Mesendoderm (in vitro differentiated cells): ENCODE measurements at places on chromosomes 6 and 20.

GRCh38 chr6:3531481-3531880 lies 74.6 kb upstream of the SLC22A23 start:
- DNase-seq = no peak

- peak; percentile 19 for DNase-seq
Observed at GRCh38 chr6:111190637-111191036, 103.3 kb downstream of the SLC16A10 start.

GRCh38 chr6:149176971-149177667 lies 140.4 kb upstream of the TAB2 start:
- DNase-seq = no peak

- DNase-seq = no peak
Observed at GRCh38 chr6:152375197-152375596, 262.0 kb downstream of the SYNE1 start.

GRCh38 chr20:24745617-24746350 lies 203.3 kb upstream of the CST7 start:
- DNase-seq = no peak

GRCh38 chr6:156154896-156155295 lies 622.3 kb upstream of the ARID1B start:
- no peak for DNase-seq

GRCh38 chr6:13617066-13617465 lies 1.9 kb downstream of the NOL7 start:
- no peak for DNase-seq

DNA sequence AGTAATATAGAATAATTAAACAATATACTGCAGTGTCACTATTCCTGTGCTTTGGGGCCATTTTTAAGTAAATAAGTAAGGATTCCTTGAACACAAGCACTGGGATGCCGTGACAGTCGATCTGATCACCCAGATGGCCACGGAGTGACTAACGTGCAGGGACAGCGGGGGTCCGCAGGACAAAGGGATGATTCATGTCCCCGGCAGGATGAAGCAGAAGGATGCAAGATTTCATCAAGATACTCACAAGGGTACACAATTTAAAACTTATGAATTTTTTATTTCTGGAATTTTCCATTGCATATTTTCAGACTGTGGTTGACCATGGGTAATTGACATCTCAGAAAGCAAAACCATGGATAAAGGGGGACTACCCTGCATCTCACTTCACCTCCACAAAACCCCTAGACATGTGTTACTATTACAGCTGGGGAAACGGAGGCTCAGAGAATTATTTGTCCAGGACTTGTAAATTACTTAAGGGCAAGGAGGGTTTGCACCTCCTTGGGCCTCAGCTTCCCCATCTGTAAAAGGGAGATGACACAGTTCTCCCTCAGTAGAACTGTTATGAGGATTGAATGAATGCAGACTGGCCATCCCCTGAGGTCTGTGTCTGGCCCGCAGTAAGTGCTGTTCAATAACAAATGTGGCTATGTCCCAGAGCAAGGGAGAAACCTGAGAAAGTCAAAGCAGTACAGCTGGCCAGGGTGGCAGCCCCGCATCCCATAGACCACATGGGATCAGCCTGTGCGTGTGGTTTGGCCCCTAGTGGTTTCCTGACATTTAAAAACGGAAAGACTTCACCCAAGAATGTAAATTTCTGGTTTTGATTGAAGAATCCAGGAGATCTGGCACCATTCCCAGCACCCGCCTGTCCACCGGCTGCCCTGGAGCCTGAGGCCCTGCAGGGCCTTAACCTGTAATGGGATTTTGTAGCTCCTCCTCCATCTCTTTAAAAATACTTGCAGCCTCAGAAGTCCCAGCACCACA lies 235.5 kb downstream of the BMP7 start:
- DNase-seq = no peak

DNA sequence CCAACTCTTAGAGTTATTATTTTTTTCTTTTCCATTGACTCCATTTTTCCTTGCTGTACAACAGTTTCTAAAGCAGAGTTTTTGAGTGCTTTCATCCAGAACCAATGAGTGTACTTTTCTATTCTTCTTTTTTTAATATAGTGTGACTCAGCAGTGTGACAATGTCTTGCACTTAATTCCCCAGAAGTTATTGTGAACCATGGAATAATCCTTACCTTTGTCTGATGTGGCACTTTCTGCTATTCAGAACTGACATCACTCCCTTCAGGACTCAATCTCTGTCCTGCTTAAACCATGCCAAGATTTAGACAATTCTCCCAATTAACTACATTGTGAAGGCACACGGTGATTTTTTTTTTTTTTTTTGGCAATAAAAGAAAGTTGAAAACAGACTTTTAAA lies 41.5 kb downstream of the GRIK2 start:
- DNase-seq = no peak

DNA sequence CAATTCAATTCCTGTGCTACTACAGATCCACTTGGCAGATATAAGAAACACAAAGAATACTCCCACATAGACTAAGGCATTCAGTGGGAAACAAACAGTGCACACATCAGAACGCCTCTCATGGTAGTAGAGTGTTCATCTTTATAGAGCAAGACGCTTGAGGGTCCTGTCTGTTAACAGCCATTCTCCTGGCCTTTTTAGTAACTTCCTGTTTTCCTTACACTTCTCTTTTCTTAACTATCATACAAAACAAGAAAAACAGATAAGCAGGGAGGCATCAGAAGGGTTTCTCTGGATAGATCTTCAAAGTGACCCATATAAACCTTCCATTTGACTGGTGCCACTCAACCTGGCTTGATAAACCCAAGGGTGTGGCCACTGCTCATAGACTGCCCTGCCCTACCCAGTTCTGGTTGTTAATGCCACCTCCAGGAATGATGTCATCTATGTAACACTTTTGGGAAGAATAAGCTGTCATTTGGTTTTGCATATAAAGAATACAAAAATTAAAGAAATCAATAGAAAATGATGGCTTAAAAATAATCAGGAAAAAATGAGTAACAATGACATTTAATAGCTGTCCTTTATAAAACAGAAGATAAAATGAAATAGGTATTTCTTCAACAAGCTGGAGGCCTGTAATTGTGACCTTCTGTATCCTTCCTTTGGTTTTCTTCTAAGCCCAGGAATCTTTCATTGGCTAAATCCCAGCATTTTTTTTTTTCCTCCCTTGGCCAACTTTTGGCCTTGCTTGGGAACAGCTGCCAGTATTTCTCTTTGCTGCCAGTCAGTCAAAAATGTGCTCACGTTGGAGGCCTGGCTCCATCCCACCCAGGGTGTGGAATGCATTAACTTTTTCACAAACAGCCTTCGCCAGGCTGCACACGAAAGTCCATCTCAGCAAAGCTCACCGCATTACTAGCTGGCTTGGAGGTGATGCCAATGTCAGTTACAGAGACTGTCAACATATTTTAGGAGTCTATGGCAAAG lies 103.5 kb downstream of the GJA10 start:
- DNase-seq = no peak

DNA sequence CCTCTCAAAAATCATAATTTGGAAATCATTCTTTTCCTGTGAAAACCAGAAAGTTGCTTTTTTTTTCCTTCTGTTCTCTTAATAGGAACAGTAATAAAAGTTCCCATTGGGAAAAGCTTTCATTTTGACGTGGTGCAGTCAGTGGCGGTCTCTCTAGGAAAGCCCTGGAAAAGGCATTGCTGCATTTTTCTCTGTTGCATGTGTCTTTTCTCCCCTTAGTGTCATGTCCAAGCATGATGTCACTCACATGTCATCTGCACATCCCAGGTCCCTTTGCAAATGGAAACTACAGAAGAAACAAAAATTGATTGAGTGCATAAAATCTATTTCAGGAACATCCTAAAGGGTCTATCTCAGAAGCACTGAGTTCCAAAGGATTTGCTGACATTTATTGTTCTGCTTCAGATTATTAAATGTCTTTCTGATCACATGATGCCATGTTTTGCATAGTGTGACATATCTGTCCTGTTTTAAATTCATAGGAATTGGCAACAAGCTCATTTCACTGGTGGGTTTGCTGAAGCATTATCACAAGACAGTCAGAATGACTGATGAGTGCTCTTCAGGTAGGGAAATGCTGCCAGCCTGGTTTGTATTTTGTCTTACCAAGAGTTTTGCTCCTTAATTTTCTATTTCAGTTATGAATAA lies 208.7 kb downstream of the SOX4 start:
- DNase-seq = no peak

DNA sequence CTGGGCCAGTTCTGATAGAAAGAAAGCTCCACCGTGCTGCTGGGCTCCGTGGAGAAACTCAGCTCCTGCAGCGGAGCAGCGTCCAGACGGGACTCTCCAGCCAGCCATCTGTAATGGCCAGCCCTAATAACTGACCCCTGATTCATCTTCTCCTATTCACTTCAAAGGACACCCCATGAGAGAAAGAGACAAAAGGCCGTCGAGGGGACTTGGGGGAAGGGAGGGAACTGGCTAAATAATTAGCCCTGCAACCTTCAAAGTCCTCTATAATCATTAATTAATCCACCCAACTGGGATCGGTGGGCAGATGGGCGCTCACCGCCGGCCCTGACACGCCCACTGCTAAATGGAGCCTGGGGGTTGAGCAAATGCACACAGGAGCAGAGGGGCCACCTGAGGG lies 512.4 kb downstream of the CD83 start:
- DNase-seq = no peak

GRCh38 chr20:36856691-36857635 lies 19.0 kb upstream of the TLDC2 start:
- DNase-seq = no peak

DNA sequence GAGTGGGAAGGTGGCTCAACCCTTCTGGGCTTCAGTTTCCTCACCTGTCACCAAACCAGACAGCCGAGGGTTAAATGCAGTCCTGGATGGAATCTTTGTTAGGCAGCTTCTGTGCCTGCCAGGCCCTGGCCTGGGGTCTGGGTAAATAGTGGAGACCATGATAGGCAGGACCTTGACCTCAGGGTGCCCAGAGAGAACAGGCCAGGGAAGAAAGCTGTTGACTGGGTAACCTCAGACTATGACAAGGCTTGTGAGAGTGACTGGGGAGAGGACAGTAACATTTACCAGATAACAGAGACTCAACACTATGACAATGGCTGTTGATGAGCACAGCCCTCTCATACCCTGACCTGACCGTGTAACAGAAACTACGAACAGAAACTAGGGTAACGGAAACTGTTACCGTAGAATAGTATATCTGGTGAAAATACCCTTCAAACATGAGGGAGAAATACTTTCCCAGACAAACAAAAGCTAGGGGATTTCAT lies 218.3 kb downstream of the PREX1 start:
- DNase-seq = no peak

DNA sequence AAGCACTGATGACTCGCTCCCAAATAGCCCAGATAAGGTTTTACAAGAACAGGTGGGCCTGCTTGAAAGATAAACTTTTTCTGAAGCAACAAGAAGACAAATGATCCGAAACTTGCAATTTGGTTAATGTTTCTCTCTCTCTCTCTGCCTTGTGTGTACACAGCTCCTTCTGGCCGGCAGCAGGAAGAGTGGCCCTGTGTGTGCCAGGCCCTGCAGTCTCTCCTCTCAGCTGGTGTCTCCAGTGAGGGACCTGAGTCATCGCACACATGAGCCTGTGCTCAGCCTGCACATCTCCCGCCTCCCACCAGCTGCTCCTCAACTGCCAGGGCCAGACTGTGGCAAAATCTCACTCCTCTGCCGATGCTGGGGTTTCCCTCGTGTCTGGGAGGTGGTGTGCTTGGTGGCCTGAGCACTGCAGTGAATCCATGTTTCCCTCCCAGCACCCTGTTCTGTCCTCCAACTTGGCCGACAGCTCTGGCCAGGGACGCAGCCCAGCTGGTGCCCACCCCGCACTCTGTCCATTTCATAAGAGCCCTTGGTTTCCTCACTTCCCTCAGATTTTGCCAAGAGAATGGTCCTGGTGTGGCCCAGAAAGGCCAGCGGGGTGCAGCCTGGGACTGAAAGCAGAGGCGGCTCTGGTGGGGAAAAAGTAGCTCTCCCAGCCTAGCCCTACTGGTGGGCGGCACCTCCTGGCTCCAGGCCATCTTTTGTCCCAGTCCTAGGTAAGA lies 49.4 kb downstream of the ERMARD start:
- peak; percentile 58 for DNase-seq

DNA sequence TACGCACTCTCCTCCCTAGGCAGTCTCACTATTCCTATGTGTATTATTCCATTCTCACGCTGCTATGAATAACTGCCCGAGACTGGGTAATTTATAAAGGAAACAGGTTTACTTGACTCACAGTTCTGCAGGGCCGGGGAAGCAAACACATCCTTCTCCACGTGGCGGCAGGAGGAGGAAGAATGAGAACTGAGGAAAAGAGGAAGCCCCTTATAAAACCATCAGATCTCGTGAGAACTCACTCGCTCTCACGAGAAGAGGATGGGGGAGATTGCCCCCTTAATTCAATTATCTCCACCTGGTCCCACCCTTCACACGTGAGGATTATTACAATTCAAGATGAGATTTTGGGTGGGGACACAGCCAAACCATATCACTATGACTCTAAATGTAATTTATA lies 61.9 kb downstream of the ECT2L start:
- DNase-seq = no peak

DNA sequence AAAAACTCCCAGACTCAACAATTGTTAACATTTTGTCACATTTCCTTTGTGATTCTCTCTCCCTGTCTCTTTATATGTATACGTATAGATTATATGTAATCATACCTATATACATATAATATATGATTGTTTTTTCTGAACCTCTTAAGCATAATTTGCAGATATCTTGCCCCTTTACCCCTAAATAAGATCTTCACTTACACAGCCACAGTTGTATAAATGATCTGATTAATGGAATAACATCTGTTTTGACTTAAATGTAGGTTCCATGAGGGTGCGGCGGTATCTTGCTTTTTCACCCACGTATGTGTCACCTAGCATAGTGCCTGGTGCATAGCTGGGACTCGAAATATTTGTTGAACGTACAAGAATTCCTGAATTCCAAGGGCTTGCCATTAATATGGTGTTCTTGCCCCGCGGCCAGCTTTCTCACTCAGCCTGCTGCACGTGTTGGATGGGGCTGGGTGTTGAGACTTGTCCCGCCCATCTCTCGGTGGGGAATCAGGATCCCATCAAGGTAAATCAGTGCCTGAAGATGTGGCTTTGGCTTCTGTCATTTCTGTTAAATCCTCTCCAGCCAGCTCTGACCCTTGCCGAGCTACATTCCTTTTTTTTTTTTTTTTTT lies 10.4 kb upstream of the MANBAL start:
- peak; percentile 28 for DNase-seq

DNA sequence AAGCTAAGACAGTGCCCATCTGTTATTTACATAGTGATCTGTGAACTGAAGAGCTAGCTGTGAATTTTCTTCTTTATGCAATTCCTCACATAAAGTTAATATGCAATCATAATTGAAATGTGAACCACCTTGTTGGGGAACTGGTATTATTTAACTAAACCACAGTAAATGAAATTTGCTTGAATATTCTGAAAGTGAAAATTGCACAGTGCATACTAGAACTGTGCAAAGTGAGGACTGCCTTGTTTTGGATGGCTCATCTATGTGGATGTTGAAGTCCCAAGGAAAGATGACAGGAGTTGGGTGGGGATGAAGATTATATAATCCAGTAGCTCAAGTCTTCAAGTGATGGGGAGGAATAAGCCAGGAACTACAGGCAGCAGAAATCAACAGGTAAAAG lies 5.7 kb upstream of the PHF10 start:
- DNase-seq = no peak

GRCh38 chr20:23269954-23270353 lies 80.6 kb upstream of the NXT1 start:
- DNase-seq = peak; percentile 83

- peak; percentile 13 for DNase-seq
Observed at GRCh38 chr6:128932061-128932460, 49.1 kb downstream of the LAMA2 start.

GRCh38 chr6:142026471-142026870 lies 106.3 kb upstream of the GJE1 start:
- DNase-seq = peak; percentile 54

- no peak for DNase-seq
Observed at GRCh38 chr6:167711768-167712730, 114.7 kb upstream of the AFDN start.
